Effector CD4-positive, alpha-beta T cell (primary cell): ENCODE measurements at places on chromosomes 6 and 20.

DNA sequence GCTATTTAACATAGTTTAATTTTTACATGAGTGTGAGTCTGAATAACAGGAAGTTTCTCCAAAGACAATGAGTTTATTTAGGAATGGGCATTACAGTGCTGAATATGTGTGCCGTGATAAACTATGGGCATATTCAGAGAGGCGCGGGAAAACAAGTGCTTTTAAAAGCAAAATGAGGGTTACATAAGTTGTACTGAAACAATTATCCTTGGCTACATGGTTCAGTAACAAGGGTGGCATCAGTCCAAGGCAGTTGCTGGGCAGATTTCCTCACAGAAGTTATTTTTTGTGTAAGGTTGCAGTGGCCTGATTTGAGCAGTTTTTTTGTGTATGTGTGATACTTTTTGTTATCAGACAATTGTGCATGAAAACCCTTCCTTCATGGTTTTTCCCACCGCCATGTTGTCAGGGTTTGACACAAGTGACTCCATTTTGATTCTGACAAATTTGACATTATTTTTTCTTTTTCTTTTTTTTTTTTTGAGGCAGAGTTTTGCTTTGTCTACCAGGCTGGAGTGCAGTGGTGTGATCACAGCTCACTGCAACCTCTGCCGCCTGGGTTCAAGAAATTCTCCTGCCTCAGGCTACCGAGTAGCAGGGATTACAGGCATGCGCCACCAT, 22.3 kb upstream of the PXDC1 start:
- no peak for DNase-seq

DNA sequence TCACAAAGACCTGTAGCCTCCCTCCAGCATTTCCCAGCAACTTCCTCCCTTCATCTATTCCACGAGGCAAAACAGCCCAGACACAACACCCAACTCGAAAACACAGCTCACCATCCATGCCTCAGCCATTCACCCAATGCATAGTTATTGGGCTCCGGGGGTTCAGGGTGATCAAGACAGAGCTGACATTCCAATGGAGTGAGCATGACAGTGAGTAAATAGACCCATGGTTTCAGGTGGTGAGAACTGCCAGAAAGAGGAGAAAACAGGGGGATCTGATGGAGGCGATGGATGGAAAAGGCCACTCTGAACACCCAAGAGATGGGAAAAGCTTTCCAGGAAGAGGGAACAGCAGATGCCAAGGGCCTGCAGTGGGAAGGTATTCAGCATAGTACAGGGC, 5.9 kb downstream of the CASS4 start:
- DNase-seq = no peak

DNA sequence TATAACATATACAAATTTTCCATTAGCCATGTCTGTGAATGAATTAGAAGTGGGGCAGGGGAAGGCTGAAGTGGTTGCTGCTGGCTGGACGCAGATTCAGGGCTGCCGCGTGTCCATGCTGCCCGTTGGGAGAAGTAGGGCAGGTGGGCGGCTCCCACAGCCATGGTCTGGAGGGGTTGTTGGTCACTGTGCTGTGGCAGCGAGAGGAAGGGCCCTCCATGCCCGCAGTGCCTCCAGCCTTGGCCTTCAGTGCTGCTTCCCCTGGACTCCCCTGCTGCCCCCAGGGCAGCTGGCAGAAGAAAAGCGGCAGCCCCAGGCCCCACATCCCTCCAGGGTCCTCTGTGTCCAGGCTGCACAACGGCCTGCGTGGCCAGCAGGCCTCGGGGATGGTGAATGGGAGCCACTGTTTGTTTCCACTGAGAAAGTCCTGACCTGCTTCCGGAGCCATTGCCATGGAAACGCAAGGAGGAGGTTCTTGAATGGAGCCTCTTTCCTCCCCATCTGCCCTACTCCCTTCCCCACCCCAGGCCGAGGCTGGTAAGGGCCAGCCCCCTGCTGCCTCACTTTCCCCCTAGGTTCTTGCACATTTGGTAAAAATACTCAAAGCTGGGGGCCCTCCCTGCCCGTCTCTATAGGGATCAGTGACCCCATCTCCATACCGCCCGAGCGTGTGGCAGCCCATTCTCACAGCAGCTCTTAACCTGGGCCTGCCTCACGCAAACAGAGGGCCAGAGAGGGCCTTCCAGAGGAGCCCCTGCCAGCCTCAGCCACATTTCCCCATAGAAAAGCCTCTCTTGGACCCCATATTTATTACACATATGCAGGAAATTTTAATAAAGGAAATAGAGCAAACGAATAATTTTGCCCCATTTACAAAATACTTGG, 113.3 kb downstream of the SASH1 start:
- no peak for DNase-seq

DNA sequence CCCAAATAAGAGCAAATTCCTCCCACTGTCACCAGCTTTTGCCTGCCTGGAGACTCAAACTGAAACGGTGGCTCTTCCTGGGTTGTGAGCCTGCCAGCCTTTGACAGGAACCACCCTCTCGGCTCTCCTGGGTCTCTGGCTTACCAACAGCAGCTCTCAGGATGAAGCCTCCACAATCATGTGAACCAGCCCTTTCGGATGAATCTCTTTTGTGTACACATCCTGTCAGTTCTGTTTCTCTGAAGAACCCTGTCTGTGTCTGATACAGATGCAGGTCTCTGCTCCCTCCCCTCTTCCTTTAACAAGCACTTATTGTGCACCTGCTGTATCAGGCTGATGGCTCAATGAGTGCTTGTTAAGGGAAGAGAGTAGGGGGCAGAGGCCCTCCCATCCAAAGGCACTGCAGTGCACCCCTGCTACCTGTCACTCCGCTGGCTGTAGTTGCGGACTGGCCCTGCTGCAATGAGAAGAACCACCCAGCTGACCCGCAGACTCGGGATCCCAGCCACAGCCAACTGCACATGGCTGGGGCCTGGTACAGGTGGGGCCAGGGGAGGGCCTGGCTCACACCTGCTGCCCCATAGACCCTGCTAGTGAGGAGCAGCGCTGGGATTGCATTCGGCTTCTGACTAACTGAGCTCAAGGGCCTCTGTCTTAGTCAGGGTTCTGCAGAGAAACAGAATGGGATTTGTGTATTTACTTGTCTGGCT, 120.1 kb upstream of the PMEPA1 start:
- no peak for DNase-seq

DNA sequence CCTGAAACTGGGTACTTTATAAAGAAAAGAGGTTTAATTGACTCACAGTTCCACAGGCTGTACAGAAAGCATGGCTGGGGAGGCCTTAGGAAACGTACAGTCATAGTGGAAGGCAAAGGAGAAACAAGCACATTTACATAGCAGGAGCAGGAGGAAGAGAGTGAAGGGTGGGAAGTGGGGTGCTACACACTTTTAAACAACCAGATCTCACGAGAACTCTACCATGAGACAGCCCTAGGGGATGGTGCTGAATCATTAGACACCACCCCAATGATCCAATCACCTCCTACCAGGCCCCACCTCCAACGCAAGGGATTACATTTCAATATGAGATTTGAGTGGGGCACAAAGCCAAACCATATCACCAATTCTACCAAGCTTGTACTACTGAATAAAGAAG, 7.4 kb upstream of the FNDC1 start:
- DNase-seq = no peak

- DNase-seq = no peak
These were observed 6.2 kb downstream of the RWDD2A start for GRCh38 chr6:83199173-83199862.

- DNase-seq = no peak
These were observed 64.3 kb upstream of the EPB41L1 start for GRCh38 chr20:36090223-36090622.

GRCh38 chr6:8845690-8846089, 410.3 kb upstream of the SLC35B3 start:
- DNase-seq = no peak

GRCh38 chr6:1378065-1379016, 11.0 kb upstream of the FOXF2 start:
- DNase-seq = no peak

- no peak for DNase-seq
These were observed 53.3 kb downstream of the KCNS1 start for GRCh38 chr20:45047581-45048119.

DNA sequence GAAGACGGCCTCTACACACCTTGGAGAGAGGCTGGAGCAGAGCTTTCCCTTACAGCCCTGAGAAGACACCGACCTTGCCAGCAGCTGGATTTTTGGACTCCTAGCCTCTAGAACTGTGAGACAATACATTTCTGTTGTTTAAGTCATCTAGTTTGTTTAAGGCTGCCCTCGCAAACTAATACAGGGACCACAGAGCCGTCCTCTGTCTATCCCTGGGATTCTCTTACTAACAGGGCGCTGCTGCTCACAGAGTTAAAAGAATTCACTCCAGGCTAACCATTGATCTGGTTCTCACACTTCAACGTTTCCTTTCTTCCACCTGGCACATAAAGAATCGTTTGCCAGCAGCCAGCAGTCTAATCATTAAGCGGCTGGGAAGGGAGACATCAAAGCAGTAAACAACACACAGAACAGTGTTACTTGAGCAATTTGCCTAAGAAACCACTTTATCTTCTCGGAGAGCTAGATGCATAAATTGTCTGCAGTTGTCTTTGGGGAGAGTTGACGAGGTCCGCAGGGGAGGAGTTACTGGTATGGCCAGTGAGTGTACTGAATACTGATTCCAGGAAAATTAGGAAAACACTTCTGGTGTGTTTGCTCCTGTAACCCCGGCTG, 103.5 kb upstream of the AKAP12 start:
- no peak for DNase-seq

- DNase-seq = no peak
These were observed 25.0 kb downstream of the POLR1C start for GRCh38 chr6:43541774-43542471.

- no peak for DNase-seq
These were observed 12.5 kb downstream of the NELFCD start for GRCh38 chr20:58993332-58994248.

GRCh38 chr6:41457303-41457670, 88.9 kb upstream of the FOXP4 start:
- no peak for DNase-seq

- DNase-seq = no peak
These were observed 25.1 kb upstream of the ENPP1 start for GRCh38 chr6:131782764-131783163.

GRCh38 chr20:62949962-62950361, 2.5 kb upstream of the SLC17A9 start:
- no peak for DNase-seq

DNA sequence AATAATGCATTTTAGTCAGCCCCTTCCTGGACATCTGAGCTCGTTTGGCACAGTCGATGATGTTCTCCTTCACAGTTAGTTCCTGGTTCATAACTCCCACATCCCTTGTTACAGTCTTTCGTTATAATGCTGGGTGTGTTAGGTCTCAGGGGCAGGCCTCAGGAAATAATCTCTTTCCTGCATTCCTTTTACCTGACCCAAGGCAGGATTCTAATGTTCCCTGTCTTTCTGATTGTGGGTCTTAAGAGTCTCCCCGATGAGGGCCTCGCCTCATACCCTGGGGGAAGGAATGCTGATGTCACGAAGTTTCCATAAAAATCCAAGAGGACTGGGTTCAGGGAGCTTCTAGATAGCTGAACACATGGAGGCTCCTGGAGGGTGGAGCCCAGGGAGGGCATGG, 104.0 kb upstream of the CARMIL1 start:
- no peak for DNase-seq

DNA sequence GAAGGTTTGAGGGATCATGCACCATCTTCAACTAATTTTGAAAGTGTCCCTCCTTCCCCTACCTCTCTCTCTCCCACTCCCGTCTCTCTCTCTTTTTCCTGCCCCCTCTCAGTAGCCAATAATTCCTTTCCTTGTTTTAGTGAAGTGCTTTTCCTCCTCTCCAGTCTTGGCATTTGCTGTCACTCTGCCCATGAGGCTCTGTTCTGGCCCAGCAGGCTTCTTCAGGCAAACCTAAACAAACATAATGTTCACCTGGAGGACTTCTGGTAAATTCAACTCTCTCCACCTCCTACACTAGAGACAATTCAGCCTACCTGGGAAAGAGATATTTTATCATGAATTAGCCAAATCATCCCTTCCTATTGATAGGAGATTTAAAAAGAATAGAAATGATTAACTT, 320.4 kb upstream of the RNF24 start:
- no peak for DNase-seq

DNA sequence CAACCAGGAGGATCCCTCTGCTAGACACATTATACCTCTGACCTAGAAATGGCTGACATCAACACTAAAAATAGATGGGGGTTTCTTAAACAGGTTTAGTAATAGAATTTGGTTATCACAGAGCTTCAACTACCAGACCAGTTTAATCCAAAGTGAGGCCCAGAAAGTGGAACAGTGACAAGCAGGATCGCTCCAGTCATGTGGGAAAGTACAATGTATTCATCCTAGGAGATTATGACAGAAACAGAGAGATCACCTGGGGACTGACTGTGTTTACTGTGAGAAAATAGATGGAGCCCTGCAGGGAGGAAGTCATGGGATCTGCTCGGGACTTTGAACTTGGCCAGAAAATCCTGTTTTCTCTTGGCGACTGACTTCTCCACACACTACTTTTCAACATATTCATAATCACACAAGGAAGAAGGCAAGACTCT, 238.7 kb upstream of the SOX4 start:
- DNase-seq = no peak

- DNase-seq = no peak
These were observed 183.2 kb downstream of the CDH4 start for GRCh38 chr20:61435184-61435822.

DNA sequence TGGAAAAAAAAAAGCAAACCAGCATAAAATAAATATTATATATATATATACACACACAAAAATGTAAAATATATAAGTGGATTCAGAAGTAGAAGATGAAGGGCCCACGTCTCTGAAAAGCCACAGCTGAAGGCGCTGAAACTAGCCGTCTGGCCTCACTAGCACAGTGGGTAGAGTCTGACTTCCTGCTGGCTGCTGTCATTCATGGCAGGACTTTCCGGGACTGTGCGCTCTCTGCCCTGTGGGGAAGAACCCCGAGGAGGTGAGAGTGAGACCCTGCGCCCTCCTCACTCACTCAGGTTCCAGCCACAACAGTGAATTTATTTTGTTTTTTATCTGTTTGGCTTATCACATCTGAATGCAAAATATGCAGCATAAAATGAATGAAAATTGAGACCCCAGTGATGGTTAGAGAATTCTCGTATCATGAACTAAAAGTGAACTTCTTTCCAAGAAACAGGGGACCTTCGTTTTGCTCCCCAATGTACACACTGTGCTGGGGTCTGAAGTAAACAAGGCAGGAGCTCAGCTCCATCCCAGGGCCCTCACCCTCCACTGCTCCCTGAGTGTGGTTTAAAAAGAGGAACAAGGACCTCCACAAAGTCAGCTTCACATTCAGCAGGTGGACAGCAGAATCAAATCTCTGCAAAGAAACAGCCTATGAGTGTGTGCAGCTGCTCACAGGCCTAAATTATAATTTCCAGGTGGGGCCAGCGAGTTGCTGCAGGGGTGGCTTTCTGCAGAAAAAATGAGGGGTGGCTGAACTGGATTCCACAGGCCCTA, 1.3 kb upstream of the RAMACL start:
- no peak for DNase-seq

DNA sequence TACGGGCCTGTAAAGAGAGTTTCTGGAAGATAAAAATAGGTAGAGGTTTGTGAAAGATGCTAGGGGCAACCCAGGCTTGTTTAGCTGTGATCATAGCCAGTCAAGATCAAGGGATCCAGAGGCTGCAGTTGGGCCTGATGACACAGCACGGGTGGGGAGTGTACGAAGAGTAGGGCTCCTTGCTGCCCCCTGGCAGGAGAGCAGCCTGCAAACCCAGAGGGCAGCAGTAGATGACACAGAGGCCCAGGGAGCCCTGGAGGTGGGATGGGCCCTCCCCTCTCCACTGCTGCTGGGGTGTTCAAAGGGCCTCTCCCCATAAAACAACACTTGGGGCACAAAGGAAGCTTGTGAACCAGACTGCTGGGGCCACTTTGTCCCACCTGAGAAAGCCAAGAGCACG, 47.2 kb downstream of the VEGFA start:
- no peak for DNase-seq

GRCh38 chr6:56840467-56841380, 114.2 kb upstream of the BEND6 start:
- no peak for DNase-seq
